ENCODE measurements at places on chromosomes 2 and 18.

DNA sequence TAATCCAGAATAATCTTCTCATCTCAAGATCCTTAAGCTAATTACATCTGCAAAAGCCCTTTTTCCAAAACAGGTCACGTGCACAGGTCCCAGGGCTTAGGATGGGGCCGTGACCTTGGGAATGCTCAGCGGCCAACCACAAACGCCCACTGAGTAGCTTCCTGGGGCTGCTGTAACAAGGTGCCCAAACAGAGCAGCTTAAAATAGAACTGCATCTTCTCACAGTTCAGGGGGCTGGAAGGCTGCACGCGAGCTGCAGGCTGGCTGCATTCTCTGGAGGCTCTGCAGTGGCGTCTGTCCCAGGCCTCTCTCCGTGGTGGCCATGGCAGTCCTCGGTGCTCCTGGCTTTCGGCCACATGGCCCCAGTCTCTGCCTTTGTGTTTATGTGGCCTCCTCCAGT, 31.9 kb downstream of the ADI1 start:
- H3K36me3 ChIP-seq = no peaks in the 10 kb centered on the region
- no peak overlapping the region for H3K27ac ChIP-seq
- no peaks in the 10 kb centered on the region for H3K4me1 ChIP-seq
- no peak overlapping the region for H3K4me3 ChIP-seq
- no peak for DNase-seq

DNA sequence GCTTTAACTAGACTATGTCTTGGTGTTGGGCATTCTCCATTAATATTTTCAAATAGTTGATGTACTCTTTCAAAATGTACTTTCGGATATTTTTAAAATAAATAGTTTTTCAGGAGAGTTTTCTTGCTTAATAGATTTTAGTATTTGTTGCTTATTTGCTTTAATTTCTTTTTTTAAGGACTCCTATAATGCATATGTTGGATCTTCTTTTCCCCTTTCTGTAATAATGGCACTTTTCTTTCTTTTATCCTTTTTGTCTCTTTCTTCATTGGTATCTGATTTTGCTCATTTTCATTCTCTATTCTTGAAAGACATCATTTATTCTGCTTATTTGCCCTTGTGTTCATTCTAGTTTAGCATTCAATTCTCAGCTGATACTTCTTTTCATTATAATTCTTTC, 791.6 kb downstream of the GALR1 start:
- no peak overlapping the region for H3K27ac ChIP-seq
- H3K27me3 ChIP-seq = peaks cover 32% of the 10 kb centered on the region
- H3K36me3 ChIP-seq = no peaks in the 10 kb centered on the region

GRCh38 chr18:42893977-42894376, 221.5 kb downstream of the RIT2 start:
- DNase-seq = no peak
- H3K27ac ChIP-seq = no peak overlapping the region
- H3K36me3 ChIP-seq = no peaks in the 10 kb centered on the region
- H3K4me1 ChIP-seq = no peaks in the 10 kb centered on the region
- H3K4me3 ChIP-seq = no peak overlapping the region
- no peaks in the 10 kb centered on the region for H3K27me3 ChIP-seq

- no peaks in the 10 kb centered on the region for H3K36me3 ChIP-seq
- no peaks in the 10 kb centered on the region for H3K27me3 ChIP-seq
- no peaks in the 10 kb centered on the region for H3K4me1 ChIP-seq
Measured at GRCh38 chr2:17506736-17507616, 11.3 kb downstream of the RAD51AP2 start.

DNA sequence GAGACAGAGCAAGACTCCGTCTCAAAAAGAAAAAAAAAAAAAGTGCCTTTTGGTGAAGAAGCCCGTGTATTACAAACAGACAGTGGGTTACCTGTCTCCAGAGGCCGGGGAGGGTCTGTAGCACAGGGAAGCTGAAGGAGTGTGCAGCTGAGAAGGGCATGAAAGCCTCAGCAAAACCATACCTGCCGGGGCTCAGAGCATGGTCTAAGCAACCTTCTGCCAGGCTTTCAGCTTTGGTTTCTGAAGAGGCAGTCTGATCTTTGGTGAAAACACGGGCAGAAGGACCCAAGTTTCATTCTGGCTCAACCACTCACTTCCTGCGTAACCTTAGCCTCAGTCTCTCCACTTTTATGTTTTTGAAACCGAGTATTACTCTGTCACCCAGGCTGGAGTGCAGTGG, 21.5 kb downstream of the SH2D6 start:
- H3K36me3 ChIP-seq = no peaks in the 10 kb centered on the region
- no peak overlapping the region for H3K4me3 ChIP-seq
- H3K4me1 ChIP-seq = peaks cover 29% of the 10 kb centered on the region
- no peaks in the 10 kb centered on the region for H3K27me3 ChIP-seq

DNA sequence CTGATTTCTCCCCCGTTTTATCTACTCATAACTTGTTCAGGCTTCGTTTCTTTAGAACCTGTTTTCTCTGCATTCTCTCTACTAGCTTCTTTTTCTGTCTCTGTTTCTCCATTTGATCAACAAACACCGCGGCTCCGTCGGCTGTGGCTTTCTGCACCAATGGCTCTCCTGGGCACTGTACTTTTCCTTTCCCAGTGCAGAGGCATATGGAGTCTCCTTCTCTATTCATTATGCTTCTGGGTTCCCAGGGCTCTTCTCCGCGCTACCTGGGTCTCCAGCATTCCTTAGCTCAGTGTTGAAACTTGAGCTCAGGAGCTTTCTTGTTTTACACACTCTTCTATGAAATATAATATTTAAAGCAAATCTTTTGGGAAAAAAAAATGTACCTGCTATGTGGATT, 196.6 kb upstream of the SOX11 start:
- no peaks in the 10 kb centered on the region for H3K4me1 ChIP-seq
- no peak overlapping the region for H3K27ac ChIP-seq
- DNase-seq = no peak
- no peak overlapping the region for H3K4me3 ChIP-seq

- DNase-seq = no peak
- no peaks in the 10 kb centered on the region for H3K36me3 ChIP-seq
- peaks cover 15% of the 10 kb centered on the region for H3K4me1 ChIP-seq
- no peak overlapping the region for H3K27ac ChIP-seq
Measured at GRCh38 chr2:832635-833034, 118.0 kb upstream of the SNTG2 start.

DNA sequence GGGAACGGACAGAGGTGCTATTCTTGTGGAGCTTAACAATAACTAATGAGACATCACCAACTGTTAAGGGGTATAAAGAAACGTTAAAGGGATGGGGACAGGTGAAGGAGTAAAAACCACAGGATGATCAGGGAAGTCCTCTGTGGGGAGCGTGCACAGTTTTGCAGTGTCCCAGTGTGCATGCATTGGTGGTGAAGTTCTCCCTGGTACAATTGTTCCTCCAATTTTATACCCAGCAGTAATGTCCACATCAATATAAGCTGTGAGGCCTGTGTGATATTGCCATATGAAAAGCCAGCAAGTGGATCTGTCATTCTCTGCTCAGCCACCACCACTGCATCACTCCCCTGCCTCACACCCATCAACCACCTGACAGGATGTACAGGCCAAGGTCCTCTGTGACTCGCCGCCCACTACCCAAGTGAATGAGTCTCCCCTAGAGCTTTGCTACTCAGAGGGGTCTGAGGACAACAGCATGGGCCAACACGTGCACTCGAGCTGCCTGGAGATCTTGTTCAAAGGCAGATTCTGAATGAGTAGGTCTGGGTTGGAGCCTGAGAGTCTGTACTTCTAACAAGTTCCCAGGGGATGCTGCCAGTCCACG, 4.6 kb downstream of the MLPH start:
- H3K36me3 ChIP-seq = no peaks in the 10 kb centered on the region
- H3K27ac ChIP-seq = no peak overlapping the region
- no peak overlapping the region for H3K4me3 ChIP-seq

- peak overlapping the region; percentile 84 for H3K4me3 ChIP-seq
- H3K4me1 ChIP-seq = peaks cover 4% of the 10 kb centered on the region
- H3K27ac ChIP-seq = peak overlapping the region; percentile 100
- no peak for DNase-seq
Measured at GRCh38 chr2:152718909-152719645, 657 bp downstream of the ARL6IP6 start.

GRCh38 chr18:63319383-63320122, at the start of gene BCL2:
Gene BCL2, minus strand, starts transcription at chr18:63319769.
- H3K4me3 ChIP-seq = peak within 1 kb of the TSS; percentile 59
- DNase-seq = no peak
- no peaks in the 10 kb centered on the region for H3K36me3 ChIP-seq
- no peaks in the 10 kb centered on the region for H3K27me3 ChIP-seq
- peak within 1 kb of the TSS; percentile 90 for H3K27ac ChIP-seq

DNA sequence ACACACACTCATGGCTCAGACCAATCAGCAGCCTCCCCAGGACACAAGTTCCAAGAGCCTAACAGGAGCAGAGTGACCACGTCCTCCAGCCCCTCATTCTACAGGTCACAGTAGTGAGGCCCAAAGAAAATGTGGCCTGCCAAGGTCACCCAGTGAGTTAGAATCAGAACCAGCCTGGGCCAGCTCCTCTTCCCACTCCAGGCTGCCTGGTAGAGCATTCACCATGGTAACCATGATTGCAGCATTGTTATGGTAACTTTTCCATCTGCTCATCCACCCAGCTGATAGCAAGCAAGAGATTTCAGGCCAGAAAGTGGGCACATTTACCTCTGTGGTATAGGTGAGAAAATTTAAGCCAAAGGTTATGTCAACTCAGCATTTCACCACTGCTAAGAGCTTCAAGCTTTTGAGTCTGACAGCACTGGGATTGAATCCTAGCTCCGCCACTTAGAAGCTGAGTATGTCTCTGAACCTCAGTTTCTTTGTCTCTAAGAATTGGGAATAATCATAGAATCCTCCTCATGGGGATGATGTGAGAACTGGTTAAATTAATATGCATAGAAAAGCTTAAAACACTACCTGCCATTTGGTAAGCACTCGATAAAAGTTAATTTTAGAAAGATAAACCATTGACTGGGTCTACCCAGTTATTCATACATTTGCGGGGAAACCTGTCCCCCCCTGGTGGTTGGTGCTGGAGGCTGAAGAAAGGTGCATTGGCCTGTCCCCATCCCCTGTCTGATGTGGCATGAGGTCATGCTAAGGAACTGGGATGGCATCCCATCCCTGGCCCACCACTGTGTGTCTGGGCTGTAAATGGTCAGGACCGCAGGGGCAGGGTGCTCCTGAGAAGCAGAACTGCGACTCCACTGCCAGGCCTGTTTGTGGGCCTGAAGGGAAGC, 181.5 kb downstream of the KLHL29 start:
- no peak overlapping the region for H3K4me3 ChIP-seq
- no peaks in the 10 kb centered on the region for H3K27me3 ChIP-seq
- H3K4me1 ChIP-seq = peaks cover 79% of the 10 kb centered on the region
- no peak for DNase-seq
- peak overlapping the region; percentile 80 for H3K27ac ChIP-seq

- H3K4me3 ChIP-seq = no peak overlapping the region
- H3K27ac ChIP-seq = no peak overlapping the region
- no peaks in the 10 kb centered on the region for H3K36me3 ChIP-seq
- no peak for DNase-seq
- H3K4me1 ChIP-seq = no peaks in the 10 kb centered on the region
Measured at GRCh38 chr2:197249381-197250083, 61.0 kb downstream of the ANKRD44 start.

DNA sequence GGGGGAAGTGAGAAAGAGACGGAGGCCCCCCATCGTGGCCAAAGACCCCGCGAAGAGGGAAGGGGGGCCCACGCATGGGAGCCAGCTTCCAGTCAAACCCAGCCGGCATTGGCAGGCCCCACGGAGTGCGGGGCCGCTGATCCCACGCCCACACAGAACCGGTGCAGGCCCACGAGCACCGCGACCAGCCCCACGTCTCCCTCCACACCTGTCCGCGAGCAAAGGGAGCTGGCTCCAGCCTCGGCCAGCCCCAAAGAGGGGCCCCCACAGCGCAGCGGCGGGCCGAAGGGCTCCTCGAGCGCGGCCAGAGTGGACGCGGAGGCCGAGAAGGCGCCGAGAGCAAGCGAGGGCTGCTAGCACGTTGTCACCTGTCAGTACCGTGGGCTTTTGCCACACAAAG, 125.0 kb upstream of the TWIST2 start:
- no peak overlapping the region for H3K4me3 ChIP-seq
- H3K27ac ChIP-seq = no peak overlapping the region
- no peaks in the 10 kb centered on the region for H3K36me3 ChIP-seq
- DNase-seq = no peak

DNA sequence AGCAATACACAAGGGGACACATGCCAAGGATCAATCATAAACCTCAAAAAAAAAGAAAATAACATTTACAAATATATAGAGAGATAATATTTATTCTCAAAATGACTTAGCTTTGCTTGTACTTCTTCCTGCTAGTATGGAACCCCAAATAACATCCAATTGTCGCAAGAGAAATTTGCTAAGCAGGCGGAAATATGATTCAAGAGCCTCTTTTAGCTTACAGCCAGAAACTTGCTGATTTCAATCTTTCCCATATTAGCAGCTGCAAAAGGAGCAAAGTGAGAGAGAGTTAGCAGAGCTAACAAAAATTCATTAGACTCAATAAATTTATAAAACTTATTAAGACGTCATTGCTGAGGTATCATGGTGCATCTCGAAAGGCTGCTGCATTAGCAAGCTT, 294.9 kb downstream of the FSIP2 start:
- H3K27ac ChIP-seq = no peak overlapping the region
- H3K36me3 ChIP-seq = no peaks in the 10 kb centered on the region
- H3K4me3 ChIP-seq = no peak overlapping the region
- DNase-seq = no peak
- no peaks in the 10 kb centered on the region for H3K4me1 ChIP-seq

GRCh38 chr18:23136326-23137096, 1.2 kb downstream of the CABLES1 start:
- H3K4me3 ChIP-seq = peak overlapping the region; percentile 69
- H3K27ac ChIP-seq = peak overlapping the region; percentile 90
- DNase-seq = no peak

DNA sequence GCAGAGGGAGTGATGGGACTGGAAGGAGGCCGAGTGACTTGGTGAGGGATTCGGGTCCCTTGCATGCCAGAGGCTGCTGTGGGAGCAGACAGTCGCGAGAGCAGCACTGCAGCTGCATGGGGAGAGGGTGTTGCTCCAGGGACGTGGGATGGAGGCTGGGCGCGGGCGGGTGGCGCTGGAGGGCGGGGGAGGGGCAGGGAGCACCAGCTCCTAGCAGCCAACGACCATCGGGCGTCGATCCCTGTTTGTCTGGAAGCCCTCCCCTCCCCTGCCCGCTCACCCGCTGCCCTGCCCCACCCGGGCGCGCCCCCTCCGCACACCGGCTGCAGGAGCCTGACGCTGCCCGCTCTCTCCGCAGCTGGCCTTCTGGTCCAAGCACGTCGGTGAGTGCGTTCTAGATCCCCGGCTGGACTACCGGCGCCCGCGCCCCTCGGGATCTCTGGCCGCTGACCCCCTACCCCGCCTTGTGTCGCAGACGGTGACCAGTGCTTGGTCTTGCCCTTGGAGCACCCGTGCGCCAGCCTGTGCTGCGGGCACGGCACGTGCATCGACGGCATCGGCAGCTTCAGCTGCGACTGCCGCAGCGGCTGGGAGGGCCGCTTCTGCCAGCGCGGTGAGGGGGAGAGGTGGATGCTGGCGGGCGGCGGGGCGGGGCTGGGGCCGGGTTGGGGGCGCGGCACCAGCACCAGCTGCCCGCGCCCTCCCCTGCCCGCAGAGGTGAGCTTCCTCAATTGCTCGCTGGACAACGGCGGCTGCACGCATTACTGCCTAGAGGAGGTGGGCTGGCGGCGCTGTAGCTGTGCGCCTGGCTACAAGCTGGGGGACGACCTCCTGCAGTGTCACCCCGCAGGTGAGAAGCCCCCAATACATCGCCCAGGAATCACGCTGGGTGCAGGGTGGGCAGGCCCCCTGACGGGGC, 4.6 kb downstream of the PROC start:
- no peak overlapping the region for H3K27ac ChIP-seq
- peaks cover 12% of the 10 kb centered on the region for H3K4me1 ChIP-seq
- H3K27me3 ChIP-seq = no peaks in the 10 kb centered on the region
- H3K36me3 ChIP-seq = no peaks in the 10 kb centered on the region
- H3K4me3 ChIP-seq = peak overlapping the region; percentile 37
- DNase-seq = no peak

- H3K27ac ChIP-seq = peak overlapping the region; percentile 72
- no peaks in the 10 kb centered on the region for H3K36me3 ChIP-seq
- H3K4me3 ChIP-seq = peak overlapping the region; percentile 69
- no peak for DNase-seq
Measured at GRCh38 chr18:11983592-11983991, 2.3 kb downstream of the IMPA2 start.

All from esophagus squamous epithelium (tissue), 5 donors.